ENCODE measurements at places on chromosomes 2 and 18.

GRCh38 chr2:68225119-68225632 is 27.2 kb downstream of the PPP3R1 start:
- H3K4me3 ChIP-seq: no peak overlapping the region
- H3K27me3 ChIP-seq: no peaks in the 10 kb centered on the region
- DNase-seq: peak; percentile 15
- H3K4me1 ChIP-seq: peaks cover 49% of the 10 kb centered on the region
- H3K27ac ChIP-seq: no peak overlapping the region

- no peaks in the 10 kb centered on the region for H3K36me3 ChIP-seq
- no peaks in the 10 kb centered on the region for H3K27me3 ChIP-seq
- no peaks in the 10 kb centered on the region for H3K4me1 ChIP-seq
- H3K4me3 ChIP-seq: no peak overlapping the region
- H3K27ac ChIP-seq: no peak overlapping the region
Observed at GRCh38 chr18:24695168-24695567, 234.7 kb downstream of the HRH4 start.

GRCh38 chr2:54704688-54705605 is 18.5 kb upstream of the EML6 start:
- no peaks in the 10 kb centered on the region for H3K36me3 ChIP-seq
- no peak overlapping the region for H3K4me3 ChIP-seq
- H3K4me1 ChIP-seq: no peaks in the 10 kb centered on the region
- DNase-seq: peak; percentile 42
- no peak overlapping the region for H3K27ac ChIP-seq

- no peaks in the 10 kb centered on the region for H3K27me3 ChIP-seq
- DNase-seq: no peak
- H3K4me3 ChIP-seq: no peak overlapping the region
Observed at GRCh38 chr2:217182926-217183325, 323.1 kb upstream of the TNP1 start.

GRCh38 chr2:127661072-127661649 is 14.2 kb downstream of the LIMS2 start:
- H3K4me3 ChIP-seq: no peak overlapping the region
- no peak overlapping the region for H3K27ac ChIP-seq
- H3K36me3 ChIP-seq: no peaks in the 10 kb centered on the region
- DNase-seq: no peak

DNA sequence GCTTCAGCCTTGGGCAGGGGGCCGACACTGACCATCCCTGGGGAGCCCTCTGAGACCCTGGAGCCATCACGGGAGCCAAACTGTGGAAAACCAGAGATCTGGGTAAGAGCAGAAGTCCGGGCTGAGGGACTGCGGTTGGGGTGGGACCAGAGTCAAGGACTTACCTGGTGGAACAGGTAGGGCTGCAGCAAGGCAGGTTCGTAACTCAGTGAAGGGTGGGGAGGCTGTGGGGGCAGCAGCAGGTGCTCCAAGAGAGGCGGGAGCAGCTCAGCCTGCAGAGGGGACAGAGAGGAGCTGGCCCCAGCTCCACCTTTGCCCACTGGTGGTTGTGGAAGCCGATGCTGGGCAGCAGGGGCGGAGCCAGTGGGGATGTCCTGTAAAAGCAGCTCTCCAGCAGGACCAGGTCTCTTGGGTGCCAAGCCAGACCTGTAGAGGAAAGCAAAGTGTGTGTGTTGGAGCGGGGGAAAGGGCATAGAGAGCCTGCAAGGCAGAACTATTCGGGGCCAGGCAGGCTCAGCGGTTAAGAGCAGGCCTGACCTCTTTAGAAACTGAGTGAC is 6.7 kb downstream of the PTPRN start:
- no peaks in the 10 kb centered on the region for H3K36me3 ChIP-seq
- no peak overlapping the region for H3K27ac ChIP-seq
- peaks cover 13% of the 10 kb centered on the region for H3K27me3 ChIP-seq
- DNase-seq: no peak
- H3K4me1 ChIP-seq: peaks cover 5% of the 10 kb centered on the region

- no peak overlapping the region for H3K4me3 ChIP-seq
- no peaks in the 10 kb centered on the region for H3K4me1 ChIP-seq
- H3K27me3 ChIP-seq: no peaks in the 10 kb centered on the region
- no peak overlapping the region for H3K27ac ChIP-seq
Observed at GRCh38 chr2:223725494-223725893, 111.9 kb downstream of the AP1S3 start.

DNA sequence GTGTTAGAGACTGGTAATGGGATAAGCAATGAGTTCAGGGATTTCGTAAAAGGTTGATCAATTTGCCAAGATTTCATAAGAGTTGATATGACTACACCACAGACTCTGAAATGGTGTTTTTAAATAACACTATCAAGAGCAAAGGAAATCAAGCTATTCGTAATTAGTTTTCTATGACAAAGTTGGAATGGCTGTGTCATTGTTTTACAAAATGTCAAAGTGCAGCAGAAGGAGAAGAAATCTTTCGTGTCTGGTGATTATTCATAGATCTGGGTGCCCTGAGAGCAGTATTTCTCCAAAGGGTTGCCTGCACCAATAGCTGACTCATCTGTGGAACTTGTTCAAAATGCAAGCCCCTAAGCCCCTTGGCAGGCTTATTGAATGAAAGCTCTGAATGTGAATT is 70.1 kb downstream of the NABP1 start:
- no peaks in the 10 kb centered on the region for H3K4me1 ChIP-seq
- no peak overlapping the region for H3K27ac ChIP-seq
- H3K36me3 ChIP-seq: no peaks in the 10 kb centered on the region
- DNase-seq: no peak

DNA sequence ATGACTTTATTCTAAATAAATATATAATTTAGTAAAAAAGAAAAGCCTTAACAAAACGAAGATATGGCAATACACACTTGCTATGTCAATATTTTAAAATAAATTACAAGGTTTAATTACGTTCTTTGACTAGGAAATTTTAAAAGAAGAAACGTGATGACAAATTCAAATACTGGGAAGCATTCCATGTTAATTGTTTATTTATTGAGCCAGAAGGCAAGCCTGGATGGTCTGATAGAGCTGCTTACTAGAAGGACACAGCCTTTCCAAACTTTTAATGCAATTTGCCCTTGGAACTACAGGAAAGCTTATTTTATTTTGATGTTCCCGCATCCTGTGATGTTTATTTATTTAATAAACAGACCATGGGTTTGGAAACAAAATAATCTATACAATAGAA is 33.4 kb upstream of the DSEL start:
- no peak overlapping the region for H3K4me3 ChIP-seq
- no peaks in the 10 kb centered on the region for H3K27me3 ChIP-seq
- H3K4me1 ChIP-seq: no peaks in the 10 kb centered on the region

DNA sequence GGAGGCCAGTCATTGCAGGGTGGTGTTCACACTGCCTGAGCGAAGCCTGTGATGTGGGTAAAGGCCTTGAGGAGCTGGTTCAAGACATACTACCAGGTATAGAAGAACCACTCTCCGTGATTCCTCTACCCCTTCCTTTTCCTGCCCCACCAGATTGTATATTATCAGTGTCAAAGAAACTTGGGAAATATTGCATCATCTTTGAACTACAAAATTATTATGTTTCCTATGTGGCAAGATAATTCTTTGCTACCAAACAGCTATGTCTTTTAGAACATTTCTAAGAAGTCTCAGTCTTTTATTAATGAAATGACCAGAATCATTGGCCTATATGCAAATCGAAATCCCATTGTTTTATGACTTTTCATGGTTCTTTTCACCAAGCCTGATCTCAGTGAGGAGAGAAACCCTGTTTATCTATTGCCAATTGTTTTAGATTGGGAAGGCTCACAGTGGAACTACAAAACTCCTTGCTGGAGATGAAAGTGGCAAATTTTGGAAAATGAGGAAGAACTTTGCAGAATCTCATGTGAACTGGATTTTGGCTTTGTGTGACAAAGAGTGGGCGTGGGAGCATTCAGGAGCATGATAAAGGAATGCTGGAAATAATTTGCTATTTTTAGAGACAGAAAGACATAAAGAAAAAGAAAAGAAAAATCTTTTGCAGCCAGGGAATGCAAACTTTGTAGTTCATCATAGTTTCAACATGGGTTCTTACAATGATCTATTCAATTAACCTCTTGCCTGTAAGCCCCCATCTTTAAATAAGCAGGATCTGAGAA is 286.9 kb downstream of the INSIG2 start:
- H3K4me1 ChIP-seq: no peaks in the 10 kb centered on the region
- DNase-seq: no peak
- no peaks in the 10 kb centered on the region for H3K27me3 ChIP-seq
- H3K4me3 ChIP-seq: no peak overlapping the region
- no peak overlapping the region for H3K27ac ChIP-seq

DNA sequence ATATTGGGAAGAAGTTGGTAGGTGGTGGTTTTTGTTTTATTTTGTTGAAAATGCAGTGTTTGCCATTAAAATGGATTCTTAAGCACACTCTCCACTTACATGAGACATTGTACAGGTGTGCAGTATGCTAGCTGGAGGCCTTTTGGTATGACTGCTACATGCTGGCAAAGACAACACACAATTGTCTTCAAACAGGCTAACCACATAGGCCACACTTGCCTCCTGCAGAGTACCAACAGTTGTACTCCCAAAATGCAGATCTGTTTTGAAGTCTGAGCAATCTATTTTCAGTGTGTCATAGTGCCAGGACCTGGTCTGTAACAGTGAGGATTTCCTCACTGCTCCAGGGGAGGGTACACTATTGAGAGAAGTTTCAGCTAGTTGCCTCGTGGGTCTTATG is 213.6 kb downstream of the ZRANB3 start:
- H3K4me1 ChIP-seq: no peaks in the 10 kb centered on the region

- H3K36me3 ChIP-seq: no peaks in the 10 kb centered on the region
- H3K27me3 ChIP-seq: no peaks in the 10 kb centered on the region
- H3K27ac ChIP-seq: no peak overlapping the region
Observed at GRCh38 chr18:78480262-78481054, 499.2 kb upstream of the SALL3 start.

- DNase-seq: no peak
- no peaks in the 10 kb centered on the region for H3K36me3 ChIP-seq
- no peak overlapping the region for H3K27ac ChIP-seq
- H3K27me3 ChIP-seq: no peaks in the 10 kb centered on the region
Observed at GRCh38 chr2:168157926-168158325, 89.5 kb downstream of the STK39 start.

DNA sequence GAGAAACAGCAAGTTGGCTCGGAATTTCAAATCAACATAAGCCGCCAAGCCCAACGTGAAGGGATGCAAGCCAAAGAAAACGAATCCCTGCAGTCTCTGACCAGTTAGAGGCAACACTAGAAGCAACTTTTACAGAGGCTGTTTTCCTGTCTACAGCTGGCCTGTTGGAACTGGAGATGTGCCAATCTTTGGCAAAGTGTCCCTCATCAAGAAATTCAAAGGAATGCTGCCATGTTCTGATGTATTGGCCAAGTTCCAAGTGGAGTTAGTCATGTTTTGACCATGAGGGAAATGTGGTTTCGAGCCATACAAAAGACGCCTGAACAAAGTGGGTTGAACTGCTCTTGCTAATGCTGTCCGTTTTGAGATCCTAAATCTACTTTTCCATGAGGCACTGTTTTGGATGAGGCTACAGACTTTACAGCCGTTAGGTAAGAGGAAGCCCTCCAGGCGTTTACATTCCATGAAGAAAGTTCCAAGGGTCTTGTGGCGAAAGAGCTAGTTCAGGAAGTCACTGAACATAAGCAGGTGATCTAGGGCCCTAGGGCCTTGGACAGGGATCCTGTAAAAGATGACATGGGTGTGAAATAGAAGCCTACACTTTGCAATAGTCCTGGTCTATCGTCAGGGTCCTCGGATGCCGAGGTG is 140.7 kb upstream of the PXDN start:
- H3K4me3 ChIP-seq: no peak overlapping the region
- H3K27me3 ChIP-seq: no peaks in the 10 kb centered on the region
- no peak for DNase-seq
- H3K27ac ChIP-seq: no peak overlapping the region
- no peaks in the 10 kb centered on the region for H3K36me3 ChIP-seq

DNA sequence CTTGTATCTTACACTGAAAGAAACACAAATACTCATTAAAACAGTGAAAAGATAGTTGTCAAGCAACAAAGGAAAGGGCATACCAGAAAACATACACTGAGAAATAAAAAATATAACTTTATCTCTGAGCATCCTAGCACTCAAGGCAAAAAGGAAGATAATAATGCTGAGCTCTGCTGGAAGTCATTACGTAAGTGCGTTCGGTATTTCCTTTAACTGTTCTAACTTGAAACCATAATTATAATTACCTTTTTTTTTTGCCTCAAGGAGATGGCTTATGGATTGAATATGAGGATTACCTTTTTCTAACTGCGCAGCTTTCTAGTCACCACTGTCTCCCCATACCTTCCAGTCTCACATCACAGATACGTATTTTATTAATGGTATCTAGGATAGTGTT is 308.1 kb downstream of the GBX2 start:
- H3K27me3 ChIP-seq: no peaks in the 10 kb centered on the region
- no peaks in the 10 kb centered on the region for H3K4me1 ChIP-seq
- H3K27ac ChIP-seq: no peak overlapping the region

- H3K36me3 ChIP-seq: no peaks in the 10 kb centered on the region
- H3K27me3 ChIP-seq: no peaks in the 10 kb centered on the region
- no peaks in the 10 kb centered on the region for H3K4me1 ChIP-seq
- no peak overlapping the region for H3K4me3 ChIP-seq
- no peak for DNase-seq
- no peak overlapping the region for H3K27ac ChIP-seq
Observed at GRCh38 chr2:205722283-205722918, 40.1 kb downstream of the NRP2 start.

DNA sequence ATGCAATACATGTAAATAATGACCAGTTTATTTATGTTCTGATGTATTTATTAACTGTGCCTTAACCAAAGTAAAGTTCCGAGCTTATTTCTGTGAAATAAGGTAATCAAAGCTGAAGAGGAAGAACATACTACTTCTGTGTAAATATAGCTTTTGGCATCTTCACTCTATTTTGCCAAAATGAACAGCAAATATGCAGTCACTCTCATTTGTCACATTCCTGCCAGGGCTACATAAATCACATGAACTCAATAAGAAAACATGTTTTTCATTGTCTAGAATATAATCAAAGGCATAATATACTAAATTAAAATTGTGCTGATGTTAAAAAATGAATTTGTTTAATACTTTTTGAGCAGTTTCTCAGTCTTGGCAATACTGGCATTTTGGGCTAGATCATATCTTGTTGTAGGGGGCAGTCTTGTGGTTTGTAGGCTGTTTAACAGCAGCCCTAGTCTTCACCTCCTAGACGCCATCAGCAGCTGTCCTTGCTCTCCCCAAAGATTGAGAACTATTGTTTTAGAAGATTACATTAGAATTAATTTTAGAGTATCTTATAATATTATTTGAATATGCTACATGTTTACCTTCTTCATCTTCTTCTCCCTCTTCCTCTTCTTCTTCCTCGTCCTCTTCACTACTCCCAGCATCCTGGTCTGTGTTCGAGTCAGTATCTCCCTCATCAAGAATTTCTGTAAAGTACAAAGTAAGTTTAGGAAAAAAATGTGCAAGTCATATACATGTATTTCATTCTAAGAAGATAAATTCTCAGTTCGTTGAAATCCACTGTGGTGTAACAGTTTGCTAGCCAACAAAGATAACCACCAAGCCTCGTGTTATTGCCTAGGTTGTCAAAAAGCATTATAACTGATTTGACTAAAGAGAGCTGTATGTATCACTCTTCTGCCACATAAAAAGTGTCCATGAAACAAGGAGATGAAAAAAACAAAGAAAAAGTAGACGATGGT is 41.5 kb downstream of the CWC22 start:
- H3K27ac ChIP-seq: no peak overlapping the region
- no peaks in the 10 kb centered on the region for H3K4me1 ChIP-seq
- no peak overlapping the region for H3K4me3 ChIP-seq
- peaks cover 28% of the 10 kb centered on the region for H3K36me3 ChIP-seq

GRCh38 chr2:130387804-130388203 is 31.9 kb downstream of the PTPN18 start:
- DNase-seq: no peak
- H3K27me3 ChIP-seq: no peaks in the 10 kb centered on the region
- H3K27ac ChIP-seq: no peak overlapping the region
